ENCODE measurements at places on chromosomes 16 and 17.

- DNase-seq = no peak
Observed at GRCh38 chr17:38430316-38430715, 2.1 kb downstream of the ARHGAP23 start.

- DNase-seq = no peak
Observed at GRCh38 chr17:49035470-49036269, 38.5 kb downstream of the IGF2BP1 start.

- no peak for DNase-seq
Observed at GRCh38 chr17:67636834-67637520, 80.8 kb upstream of the NOL11 start.

- no peak for DNase-seq
Observed at GRCh38 chr16:19997734-19998133, 76.0 kb downstream of the GPR139 start.

DNA sequence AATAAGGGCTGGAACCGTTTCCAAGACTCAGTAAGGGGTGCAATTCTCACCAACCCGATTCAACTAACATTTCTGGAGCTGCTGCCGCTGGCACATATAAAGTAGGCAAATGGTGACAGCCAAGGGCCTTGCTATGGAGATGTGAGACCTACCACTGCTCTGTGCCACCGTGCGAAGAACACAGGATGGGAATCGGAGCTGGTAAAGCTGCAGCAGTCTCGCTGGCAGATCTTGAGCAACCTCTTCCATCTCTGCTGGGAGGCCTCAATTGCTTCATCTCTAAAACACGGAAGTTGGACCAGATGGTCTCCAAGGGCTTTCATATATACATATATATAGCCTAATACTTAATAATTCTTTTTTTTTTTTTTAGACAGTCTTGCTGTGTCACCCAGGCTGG lies 128.9 kb upstream of the RCVRN start:
- no peak for DNase-seq

DNA sequence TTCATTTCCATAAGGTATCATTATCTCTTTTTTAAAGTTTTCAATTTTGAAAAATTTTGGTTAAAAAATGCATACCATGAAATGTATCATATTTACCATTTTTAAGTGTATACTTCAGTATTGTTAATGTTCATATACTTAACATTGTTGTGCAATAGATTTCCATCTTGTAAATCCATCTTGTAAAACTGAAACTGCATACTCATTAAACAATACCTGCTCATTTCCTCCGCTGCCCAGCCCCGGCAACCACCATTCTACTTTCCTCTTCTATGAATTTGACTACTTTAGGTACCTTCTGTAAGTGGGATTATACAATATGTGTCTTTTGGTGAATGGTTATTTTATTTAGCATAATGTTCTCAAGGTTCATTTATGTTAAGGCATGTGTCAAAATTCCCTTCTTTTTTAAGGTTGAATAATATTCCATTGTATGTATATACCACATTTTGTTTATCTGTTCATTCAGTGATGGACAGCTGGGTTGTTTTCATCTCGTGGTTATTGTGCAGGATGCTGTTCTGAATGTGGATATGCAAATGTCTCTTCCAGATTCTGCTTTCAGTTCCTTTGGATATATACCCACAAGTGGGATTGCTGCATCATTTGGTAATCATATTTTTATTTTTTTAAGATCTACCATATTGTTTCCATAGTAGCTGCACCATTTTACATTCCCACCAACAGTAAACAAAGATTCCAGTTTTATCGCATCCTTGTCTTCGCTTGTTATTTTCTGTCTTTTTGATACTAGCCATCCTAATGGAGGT lies 6.7 kb downstream of the CCL2 start:
- DNase-seq = no peak

DNA sequence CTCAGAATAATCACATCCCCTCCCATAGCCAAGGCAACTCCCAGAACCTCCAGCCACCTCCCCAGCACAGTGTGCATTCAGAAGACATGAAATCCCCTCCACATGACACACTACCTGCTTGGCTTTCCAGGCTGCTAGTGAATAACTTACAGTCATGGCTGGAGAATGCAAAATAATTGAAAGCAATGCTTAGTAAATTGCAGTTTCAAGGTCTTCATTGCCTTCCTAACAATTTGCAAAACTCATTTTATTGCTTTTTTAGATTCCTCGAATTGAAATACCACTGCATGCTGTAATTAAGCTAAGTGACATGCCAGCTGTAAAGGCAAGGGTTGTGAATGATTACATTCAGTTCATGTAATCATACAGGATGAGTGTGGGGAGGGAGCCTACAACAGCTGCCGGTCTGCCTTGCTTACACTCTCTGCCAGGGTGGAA lies 29.0 kb upstream of the HOXB13 start:
- no peak for DNase-seq

GRCh38 chr16:69112285-69113129 lies 7.1 kb downstream of the HAS3 start:
- DNase-seq = no peak

DNA sequence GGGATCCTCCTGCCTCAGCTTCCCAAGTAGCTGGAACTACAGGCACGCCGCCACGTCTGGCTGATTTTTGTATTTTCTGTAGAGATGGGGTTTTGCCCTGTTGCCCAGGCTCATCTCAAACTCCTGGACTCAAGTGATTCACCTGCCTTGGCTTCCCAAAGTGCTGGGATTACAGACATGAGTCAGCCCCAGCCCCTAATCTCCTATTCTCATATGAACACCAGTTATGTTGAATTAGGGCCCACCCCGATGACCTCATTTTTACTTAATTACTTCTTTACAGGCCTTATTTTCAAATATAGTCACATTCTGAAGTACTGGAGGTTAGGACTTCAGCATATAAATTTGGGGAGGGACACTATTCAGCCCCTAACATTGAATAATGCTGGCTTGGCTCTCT lies 49.2 kb downstream of the ZNRF1 start:
- DNase-seq = no peak

DNA sequence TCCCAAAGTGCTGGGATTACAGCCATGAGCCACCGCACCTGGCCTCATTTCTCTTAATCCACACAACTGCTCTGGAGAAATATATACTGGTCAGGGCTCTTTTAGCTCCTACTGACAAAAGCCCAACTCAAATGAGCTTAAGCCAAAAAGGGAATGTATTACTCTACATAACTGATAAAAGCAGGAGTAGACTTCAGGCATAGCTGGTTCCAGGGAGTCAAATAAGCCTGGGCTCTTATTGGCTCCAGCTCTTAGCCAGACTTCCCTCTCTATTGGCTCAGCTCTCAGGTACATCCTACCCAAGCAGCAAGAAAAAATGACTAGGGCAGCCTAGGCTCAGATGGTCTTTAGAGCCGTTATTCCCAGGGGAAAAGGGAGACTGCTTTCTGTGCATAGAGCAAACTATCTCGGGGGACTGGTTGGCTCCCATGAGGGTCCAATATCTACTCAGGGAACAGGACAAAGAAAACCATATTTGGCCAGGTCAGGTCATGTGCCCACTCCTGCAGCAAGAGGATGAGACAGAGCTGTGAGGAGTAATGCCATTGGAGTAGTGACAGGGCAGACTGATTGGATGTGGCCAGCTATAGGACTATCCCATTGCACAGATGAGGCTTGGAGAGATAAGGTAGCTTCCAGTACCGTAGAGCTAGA lies 21.2 kb downstream of the TBX2 start:
- DNase-seq = no peak

GRCh38 chr16:50604610-50605009 lies 56.4 kb downstream of the NKD1 start:
- no peak for DNase-seq

DNA sequence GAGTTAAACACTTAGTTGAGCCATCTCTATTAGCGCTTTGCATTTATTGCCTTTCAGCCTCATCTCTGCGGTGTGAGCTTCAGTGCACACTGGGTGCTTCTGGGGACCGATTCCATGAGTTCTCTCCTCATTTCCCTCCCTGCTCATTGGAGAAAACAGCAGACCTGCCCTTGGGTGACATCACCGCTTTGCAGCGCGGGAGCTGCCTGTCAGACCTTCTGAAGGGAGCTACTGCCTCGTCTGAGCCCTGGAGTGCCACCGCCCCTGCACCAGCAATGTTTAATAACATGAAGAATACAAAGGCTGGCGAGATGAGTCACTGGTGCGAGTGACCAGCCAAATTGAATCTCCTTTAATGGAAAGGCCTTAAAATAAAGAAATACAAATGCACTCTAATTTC lies 30.2 kb upstream of the CPPED1 start:
- no peak for DNase-seq

DNA sequence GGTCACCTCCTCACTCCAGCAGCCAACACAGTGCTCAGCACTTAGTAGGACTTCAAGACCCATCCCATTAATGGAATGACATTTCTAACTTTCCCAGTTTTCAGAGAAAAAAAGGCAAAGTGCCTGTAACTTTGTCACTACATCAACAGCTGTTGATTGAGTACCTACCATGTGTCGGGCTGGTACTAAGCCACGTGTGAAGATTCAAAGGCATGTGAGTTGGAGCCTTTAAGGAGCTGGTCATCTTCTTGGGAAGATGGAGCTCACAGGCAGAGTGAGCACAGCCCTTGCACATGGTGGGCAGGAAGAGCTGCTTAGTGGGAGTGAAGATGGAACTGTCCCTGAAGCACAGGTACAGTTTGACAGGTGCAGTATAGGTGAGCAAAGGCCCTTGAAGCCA lies 88.6 kb downstream of the GNAO1 start:
- no peak for DNase-seq

DNA sequence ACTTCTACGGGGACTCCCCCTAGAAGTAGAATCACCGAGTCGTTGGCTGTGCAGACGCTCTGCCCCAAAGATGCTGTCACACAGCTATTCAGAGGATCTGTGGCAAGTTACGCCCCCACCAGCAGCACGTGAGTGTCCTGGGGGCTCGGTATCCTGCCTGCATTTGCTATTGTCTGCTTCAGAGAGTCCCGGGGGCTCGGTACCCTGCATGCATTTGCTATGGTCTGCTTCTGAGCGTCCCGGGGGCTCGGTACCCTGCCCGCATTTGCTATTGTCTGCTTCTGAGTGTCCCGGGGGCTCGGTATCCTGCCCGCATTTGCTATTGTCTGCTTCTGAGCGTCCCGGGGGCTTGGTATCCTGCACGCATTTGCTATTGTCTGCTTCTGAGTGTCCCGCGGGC lies 23.8 kb upstream of the ZNF469 start:
- DNase-seq = no peak

DNA sequence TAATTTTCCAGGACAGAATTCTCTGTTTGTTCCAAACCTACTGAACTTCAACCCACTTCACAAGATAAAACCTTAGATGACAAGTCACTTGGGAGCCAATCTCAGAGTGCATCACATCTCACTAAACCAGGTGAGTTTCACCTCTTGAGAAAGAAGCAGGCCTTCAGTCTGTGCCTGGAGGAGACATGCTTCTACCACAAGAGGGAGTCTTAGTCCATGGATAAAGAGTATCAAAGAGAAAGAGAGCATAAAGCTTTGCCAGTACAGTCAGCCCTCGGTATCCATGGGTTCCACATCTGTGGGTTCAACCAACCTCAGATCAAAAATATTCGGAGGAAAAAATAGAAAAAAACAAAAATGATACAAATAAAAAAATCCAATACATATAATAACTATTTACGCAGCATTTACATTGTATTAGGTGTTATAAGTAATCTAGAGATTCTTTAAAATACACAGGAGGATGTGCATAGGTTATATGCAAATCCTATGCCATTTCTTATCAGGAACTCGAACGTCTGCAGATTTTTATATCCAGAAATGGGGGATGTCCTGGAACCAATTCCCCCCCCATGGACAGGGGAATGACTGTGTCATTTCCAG lies 37.7 kb downstream of the DUSP14 start:
- no peak for DNase-seq

DNA sequence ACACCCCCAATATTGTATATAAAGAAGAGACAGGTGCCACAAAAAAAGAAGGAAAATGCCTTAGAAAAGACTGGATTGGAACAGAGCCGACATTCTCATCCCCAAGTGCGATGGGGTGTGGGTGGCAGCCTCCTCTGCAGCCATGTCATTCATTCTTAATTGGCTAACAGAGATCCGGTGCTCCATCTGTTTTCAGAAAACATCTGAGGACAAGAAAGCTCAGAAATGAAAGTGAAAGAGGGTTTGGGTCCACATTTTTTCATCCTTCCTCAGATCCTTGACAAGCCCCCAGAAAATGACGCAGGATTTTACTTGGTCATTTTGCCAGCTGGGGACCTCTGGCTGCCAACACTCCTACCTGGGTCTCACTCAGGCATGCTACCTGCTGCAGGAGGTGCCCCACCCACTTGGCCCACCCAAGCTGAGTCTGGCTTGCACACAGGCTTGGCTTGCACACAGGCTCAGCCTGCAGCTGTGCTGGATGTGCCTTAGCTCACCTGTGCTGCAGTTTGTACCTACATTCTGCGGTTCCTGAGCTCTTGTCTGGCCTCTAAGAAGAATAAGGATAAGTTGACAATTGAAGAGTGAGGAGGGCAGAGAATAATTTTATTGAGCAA lies 21.9 kb downstream of the KIF2B start:
- DNase-seq = no peak

GRCh38 chr17:76153640-76154039 lies 12.6 kb upstream of the FOXJ1 start:
- DNase-seq = no peak

DNA sequence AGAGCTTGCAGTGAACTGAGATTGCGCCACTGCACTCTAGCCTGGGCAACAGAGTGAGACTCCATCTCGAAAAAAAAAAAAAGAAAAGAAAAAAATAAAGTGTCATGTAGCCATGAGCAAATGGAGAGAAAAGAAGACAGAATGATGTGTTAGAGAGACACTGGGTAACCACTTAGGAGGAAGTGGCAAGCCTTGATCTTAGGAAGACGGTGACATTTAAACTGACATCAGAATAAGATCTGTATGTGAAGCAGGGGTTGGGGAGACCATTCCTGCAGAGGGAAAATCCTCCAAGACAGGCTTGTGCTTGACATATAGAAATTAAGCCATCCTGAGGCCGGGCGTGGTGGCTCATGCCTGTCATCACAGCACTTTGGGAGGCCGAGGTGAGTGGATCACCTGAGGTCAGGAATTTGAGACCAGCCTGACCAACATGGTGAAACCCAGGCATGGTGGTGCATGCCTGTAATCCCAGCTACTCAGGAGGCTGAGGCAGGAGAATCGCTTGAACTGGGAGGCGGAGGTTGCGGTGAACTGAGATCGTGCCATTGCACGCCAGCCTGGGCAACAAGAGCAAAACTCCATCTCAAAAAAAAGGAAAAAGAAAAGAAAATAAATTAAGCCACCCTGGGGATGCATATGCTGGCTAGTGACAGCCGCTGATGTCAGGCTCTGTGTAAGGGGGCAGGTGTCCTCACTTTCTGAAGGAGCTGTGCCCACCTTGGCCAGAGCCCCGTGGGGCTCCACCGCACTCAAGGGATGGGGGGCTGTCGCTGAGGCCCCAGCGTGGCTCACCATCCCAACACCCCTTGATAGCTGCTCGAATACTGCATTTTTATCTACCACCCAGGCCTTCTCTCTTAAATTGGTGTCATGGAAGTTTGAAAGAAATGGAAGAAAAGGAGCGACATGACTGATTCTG lies 13.1 kb upstream of the CYB5B start:
- no peak for DNase-seq

GRCh38 chr16:24544640-24545039 lies 5.3 kb downstream of the RBBP6 start:
- DNase-seq = no peak

Data from activated T-helper 1 cell treated with anti-CD3 and anti-CD28 coated beads, Interleukin-2, amount 50 U/mL, for 16 hours (primary cell).